ENCODE measurements at places on chromosomes 3 and 15. TPM values are rescaled to one million over a fixed set of nuclear protein-coding genes. Genes with fewer than 3 reads are reported as not detected.

PATL2 gene
- total RNA-seq, result 1.1 TPM

GRCh38 chr3:189270248-189270832 is 98.6 kb downstream of the TPRG1 start:
- no peak for DNase-seq

DNA sequence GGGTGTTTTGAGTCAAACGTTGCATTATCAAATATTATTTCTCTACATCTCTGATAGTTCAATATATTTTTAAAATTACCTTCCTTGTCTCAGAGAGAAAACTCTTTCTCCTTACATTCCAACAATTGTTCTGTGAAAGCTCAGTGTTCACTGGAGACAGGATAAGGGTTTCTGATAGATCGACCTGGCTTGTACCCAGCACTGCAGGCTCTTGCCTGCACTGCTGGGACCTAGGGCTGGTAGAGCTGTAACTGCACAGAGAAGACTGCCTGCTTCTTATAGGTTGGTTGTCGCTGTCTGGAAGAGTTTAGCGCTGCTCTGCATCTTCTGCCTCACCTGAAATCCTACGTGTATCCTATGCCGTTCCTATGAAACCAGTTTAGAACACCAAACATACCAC is 249.9 kb upstream of the LRTM1 start:
- DNase-seq, result no peak

GRCh38 chr15:99177679-99178078 is 71.7 kb downstream of the TTC23 start:
- no peak for DNase-seq

RASGRP1 gene
- total RNA-seq, result 2.6 TPM

- DNase-seq, result no peak
Observed at GRCh38 chr15:68802373-68802772, 18.3 kb downstream of the ANP32A start.

MAP1A gene
- total RNA-seq, result 39.4 TPM

KNG1 gene
- not detected for total RNA-seq

GRCh38 chr3:164095949-164096348 is 982.3 kb downstream of the SI start:
- no peak for DNase-seq

DNA sequence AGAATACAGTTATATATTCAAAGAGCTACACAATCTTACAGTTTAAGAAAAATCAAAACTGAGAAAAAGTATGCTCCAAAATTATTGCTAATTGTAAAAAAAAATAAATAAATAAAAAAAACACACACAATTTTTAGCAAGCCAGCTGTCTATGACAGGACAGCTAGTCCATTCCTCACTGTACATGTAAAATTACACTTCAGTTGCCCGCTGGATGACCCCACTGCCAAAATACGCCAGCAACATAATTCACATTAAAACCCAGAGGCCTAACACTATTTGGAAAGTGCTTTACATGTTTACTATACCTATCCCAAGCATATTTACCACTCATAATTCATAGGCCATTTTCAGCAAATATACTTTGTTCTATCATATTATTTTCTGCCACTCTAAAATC is 5.8 kb downstream of the MYO9A start:
- DNase-seq, result no peak

Data from thoracic aorta (tissue), 2 donors.